ENCODE measurements at places on chromosomes 16 and 17. TPM values are rescaled to one million over a fixed set of nuclear protein-coding genes. Genes with fewer than 3 reads are reported as not detected.

Gene HCRT
- total RNA-seq, result not detected

Gene SOST
- total RNA-seq, result not detected

DNA sequence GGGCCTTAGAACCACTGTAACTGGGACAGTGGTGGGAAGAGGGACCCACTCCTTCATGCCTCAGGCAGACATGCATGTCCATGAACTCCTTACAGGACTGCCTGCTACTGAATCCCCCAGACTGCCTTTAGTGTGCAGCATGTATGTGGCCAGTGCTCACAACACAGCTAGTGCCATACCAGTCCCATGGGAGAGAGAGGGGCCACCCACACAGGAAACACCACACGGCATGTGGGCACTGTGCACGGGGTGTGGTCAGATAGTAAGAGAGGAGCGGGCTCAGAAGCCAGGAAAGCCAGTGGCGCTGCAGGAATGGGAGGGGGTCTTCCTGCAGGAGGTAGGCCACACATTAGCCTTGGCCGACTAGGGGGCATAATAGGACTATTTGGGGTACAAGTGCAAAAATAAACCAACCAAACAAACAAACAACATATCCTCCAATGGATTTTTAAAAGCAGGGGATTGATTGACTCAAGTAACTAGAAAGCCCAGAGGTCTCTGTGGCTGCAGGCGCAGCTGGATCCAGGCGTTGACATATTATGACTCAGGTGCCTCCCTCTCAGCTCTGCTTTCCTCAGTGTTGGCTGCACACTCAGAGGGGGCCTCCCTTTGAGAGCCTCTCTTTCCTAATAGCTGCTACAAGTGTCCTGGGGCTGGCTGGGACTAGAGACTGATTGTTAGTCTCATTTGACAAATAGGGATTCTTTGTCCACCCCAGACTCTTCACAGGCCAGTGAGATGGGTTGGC lies 104.4 kb downstream of the AMFR start:
- no peak for DNase-seq

DNA sequence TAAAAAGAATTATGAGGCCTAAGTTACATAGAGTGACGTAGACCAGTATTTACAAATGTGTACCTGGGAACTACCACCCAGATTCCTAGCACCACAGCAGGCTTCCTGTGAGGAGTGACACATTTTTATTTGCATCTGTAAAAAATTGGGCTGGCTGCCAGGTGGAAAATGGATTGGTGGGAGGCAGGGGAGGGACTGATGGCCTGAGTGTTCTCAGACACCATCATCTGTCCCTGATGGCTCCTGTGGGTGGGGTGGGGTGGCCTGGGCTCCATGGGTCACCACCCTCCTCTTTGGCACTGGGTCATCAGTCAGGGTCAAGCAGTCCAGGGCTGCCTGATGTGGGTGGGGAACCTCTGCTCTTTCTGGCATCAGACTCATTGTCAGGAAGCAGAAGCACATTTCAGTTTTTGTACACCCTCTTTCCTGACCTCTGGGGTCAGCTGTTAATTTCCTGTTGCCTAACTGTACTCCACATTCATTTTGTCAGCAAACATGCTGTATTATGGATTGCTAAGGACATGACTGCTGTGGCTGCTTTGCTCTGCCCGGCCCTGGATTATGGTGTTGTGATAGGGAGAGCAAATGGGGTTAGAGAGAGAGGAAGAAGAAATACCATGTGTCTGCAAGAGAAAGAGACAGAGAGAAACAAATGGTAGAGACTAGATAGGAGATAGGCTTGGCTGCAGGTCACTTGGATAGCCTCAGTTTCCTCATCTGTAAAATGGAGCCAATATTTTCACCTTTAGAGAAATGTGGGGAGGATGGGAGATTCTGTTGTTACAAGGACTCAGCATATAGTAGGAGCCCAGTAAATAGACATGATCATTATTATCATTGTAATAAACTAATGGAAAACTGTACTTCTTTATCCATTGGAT lies 11.6 kb upstream of the MFAP4 start:
- DNase-seq, result peak; percentile 87

- DNase-seq, result no peak
Measured at GRCh38 chr17:77036136-77036840, 104.5 kb upstream of the SEC14L1 start.

- DNase-seq, result peak; percentile 24
Measured at GRCh38 chr16:67397812-67398545, 4.7 kb upstream of the TPPP3 start.

Measured in stomach (tissue), 19 donors.